Esophagus squamous epithelium (tissue), 5 donors: ENCODE measurements at places on chromosomes 4 and X.

DNA sequence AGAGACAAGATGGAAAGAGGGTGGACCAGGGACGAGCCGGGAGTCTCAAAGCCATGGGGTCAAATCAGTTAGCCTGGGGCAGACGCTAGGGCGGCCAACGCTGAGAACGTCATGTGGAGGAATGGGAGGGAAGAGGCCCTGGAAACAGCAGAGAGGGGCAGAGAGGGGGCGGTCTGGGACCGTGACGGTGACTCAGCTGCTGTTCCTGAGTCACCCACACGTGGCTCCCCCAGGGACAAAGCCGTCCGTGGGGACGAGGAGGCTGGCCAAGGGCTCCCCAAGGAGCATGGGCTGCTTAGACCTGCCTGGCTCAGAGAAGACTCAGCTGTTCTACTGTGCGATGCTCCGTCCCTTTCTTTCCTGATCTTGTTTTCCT, 108.4 kb upstream of the LRPAP1 start:
- DNase-seq, result no peak

- DNase-seq, result no peak
These were observed 82.6 kb downstream of the ANXA3 start for GRCh38 chr4:78634011-78634664.

GRCh38 chr4:127188847-127189246, 443.9 kb upstream of the INTU start:
- DNase-seq, result no peak

DNA sequence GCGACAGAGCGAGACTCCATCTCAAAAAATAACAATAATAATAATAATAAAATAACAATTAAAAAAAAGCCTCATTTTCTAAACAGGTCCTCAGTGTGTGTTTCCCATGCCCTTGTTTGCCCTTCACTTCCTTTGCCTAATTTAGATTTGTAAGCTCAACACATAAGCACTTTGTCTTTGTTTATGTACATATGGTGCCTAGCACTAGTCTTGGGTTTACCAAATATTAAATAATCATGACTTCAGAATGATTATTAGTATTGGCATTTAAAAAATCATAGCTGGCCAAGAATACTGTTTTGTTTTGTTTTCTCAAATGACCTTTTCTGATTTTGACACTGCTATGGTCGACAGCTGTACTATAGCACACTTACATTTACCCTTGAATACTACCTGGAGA, 6.4 kb upstream of the RAPGEF2 start:
- no peak for DNase-seq

GRCh38 chrX:72176981-72177380, 4.6 kb upstream of the PIN4 start:
- DNase-seq, result no peak

- DNase-seq, result no peak
These were observed 23.9 kb upstream of the NDNF start for GRCh38 chr4:121096191-121096590.

GRCh38 chrX:102154218-102154860, 1.4 kb downstream of the BEX5 start:
- DNase-seq, result no peak

- DNase-seq, result no peak
These were observed 276.3 kb downstream of the HNRNPD start for GRCh38 chr4:82097504-82097903.

GRCh38 chr4:98958065-98958464, 29.1 kb upstream of the EIF4E start:
- no peak for DNase-seq

DNA sequence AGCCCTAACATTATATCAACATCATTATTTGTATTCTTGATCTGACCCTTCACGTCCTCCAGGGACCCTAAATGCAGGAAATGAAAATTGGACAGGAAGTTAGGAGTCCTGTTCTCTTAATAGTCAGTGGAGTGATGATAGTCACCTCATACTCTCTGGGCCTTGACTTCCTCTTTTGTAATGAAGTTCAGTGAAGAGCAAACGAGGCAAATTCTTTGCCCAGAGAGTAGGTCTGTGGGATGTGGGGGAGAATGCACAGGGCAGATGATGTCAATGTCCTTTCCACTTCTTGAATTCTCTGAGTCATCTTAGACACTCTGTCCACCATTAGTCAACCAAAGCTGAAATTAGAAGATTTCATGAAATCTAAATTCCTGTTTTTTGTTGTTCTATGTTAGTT, 17.1 kb upstream of the GPRIN3 start:
- no peak for DNase-seq
